GDM1 (cell line): ENCODE measurements at places on chromosomes 6 and 20.

- peak; percentile 22 for DNase-seq
Measured at GRCh38 chr20:1402149-1402548, 9.3 kb upstream of the FKBP1A start.

DNA sequence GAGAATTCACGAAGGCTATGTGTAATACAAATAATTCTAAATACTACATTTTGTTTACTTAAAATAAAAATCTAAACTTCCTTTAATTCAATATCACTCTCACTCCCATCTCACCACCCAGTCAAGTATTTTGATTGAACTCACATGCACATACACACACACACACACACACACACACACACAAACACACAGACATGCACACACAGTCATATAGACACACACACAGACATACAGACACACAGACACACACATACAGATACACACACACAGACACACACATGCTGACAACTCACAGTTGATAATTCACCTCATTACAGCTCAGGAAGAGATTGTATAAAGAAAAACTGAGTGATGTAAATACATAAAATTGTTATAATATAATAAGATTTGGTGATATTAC is 559.8 kb upstream of the SLC35B3 start:
- no peak for DNase-seq

- DNase-seq: no peak
Measured at GRCh38 chr6:25660512-25660911, 8.5 kb downstream of the SCGN start.

- no peak for DNase-seq
Measured at GRCh38 chr20:10876558-10876957, 202.8 kb upstream of the JAG1 start.

DNA sequence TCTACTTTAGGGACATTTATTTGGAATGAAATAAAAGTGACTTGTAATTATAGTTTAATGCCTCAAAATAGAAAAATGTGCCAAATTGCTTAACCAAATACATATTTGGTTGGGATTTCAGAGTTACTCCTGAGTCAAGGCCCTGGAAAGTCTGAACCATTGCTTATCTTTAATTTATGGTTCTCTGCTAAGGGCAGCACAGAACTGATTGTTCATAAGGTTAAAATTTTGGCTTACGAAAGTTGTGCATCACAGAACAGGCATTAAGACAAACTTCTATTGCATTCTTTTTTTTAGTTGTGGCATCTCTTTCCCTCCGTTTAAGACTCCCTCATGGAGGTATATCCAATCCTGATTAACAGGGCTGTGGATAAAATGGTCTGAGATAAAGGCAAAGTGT is 92.2 kb upstream of the TENT5A start:
- DNase-seq: no peak

GRCh38 chr6:33739571-33739970 is 7.1 kb downstream of the IP6K3 start:
- no peak for DNase-seq

GRCh38 chr6:115817161-115817560 is 243.5 kb downstream of the FRK start:
- no peak for DNase-seq

DNA sequence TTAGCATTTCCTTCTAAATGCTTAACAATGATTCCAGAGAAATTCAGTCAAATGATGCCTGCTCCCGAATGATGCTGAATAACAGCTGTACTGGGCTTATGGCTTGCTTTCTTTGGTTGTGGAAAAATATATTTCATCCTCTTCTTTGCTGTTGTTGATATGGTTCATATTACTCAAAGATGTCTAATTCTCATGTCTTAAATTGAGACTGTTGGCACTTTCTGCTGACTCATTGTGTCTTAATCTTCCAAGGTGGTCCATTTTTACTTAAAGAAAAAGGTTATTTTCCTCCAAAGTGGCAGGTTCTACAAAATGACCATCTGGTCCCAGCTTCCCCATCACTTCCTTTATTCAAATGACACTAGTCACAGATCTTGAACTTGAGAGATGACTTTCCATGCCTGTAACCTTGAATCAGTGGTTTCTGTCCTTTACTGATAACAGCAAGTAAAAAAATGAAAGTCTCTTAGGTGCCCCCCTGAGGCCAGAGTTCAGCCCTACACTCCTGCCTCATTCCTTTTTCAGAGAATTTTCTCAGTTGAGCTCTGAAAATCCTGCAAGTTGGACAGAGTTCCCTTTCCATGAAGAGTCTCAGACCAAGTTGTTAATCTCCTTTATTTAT is 6.9 kb downstream of the SNAP25 start:
- DNase-seq: no peak

DNA sequence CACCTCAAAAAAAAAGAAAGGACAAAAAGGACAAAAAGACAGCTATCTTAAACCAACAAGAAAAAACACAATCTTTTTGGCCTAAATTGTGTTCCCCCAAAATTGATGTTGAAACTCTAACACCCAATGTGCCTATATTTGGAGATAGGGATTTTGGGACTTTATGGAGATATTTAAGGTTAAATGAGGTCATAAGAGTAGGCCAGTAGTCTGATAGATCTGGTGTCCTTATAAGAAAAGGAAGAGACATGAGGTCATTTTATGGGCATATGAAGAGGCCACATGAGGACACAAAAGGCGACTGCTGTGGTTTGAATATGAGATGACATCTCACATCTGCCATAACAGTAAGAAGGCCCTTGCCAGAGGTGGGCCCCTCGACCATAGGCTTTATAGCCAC is 49.5 kb downstream of the TRIM38 start:
- DNase-seq: no peak

GRCh38 chr6:146543940-146544615 is 445 bp downstream of the RAB32 start:
- no peak for DNase-seq

GRCh38 chr6:88653936-88654335 is 309.5 kb downstream of the RNGTT start:
- no peak for DNase-seq

GRCh38 chr6:5287966-5288297 is 26.6 kb downstream of the FARS2 start:
- no peak for DNase-seq

DNA sequence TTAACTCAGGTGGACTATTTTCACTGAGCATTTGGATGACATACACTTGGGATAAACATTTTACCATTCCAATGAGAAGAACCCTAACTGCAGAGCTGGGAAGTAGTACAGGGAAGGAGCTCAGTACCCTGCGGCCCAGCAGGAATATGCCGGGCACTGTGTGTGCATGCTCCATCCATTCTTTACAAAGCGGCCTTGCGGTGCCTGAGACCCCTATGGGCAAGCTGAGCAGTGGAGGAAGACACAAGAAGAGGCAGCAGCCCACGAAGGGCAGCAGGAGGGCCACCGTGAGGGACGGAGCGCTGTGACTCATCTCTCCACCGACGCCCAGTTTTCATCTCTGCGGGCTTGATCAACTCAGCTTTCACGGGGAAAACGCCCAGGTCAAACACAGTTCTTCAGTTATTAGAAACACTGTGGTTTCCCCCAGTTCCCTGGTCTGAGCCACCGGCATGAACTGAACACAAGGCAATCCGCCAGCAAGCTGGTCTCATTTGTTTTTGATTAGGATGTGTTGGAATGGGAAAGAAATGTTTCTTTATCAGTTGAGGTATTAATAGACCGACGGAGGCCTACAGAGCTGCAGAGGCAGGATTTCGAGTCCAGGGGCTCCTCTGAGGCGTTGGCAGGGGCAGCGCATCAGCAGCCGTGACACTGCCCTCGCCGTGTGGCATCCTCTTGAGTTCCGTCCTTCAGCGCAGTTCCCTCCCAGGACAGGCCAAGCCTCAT is 44.9 kb downstream of the IRF4 start:
- DNase-seq: no peak

DNA sequence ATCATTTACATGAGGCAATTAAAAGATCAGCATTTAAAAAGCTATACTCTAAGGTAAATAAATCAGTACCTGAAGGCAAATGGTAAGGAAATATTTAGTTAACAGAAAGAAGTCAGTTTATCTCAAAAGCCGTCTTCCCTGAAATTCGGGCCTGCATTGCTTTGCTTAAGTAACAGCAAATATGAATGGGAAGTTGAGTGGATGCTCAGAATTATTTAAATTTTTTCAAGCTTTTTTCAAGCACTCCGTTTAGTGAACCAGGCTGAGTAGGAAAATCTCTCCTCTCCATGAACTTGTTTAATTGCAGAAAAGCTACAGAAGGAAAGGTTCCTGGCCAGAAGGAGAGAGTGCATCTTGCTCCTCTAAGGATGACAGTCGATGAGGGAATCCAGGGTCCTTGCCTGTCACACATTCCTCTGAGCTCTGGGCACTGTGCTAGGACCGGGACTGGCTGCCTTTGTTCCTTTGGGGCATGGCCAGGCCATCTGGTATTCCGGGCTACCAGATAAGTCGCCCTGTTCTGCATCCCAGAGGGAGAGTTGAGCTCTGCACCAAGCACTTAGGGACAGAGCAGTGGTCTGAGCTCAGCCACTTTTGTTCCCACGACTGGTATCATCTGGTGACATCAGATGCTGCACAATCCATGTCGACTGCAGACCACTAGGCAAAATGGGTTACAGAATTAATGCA is 77.6 kb downstream of the RIN2 start:
- no peak for DNase-seq

GRCh38 chr20:58692579-58693225 is at the start of gene NPEPL1:
Gene NPEPL1, plus strand, starts transcription at chr20:58692800. Its CDS starts 101 bp downstream, at chr20:58692901.
- no peak for DNase-seq

DNA sequence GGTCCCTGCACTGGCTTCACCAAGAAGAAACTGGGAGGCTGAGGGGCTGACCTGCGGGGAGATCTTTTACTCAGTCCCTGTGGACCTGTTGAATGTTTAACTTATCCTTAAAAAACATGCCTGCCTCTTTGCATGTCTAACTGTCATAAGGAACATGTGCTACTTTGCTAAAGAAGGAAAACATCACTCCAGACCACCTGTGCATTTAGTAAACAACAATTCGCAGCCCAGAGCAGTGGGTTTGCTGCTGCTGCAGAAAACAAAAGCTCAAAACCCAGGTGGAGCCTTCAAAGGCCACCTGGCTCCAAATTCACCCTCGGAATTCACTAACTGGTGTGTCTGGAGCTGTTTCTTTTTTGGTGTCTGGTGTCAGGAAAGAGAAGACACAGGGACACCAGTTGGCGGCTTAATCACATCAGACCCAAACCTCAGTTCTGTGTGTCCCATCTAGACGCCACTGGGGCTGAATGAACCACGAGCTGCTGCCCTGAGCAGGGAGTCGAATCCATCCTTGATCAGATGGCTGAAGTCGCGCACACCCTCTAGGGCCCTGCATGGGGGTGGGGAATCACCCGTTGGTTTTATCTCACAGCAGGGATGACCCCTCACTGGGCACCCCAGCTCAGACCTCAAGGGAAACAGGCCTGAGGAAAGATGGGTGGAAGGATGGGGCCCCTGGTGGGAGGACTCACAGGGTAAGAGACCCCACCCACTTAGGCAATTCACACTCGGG is 344.3 kb downstream of the PREX1 start:
- no peak for DNase-seq

DNA sequence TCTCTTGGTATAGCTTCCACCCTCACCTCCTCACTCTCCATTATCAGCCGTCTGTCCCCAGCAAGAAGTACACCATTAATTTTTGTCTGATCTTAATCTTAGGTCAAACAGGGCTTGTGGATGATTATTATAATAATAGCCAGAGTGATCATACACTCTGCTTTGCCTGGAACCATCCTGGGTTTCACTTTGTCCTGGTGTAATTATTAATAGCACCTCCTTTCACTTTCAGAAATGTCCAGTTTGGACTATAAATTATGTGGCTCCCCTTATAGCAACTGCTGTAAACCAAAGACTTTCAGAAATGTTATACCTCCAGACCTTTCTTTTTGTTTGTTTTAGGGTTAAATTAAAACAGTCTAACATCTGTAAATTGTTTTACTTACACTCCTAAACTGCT is 951 bp upstream of the TRIM31 start:
- no peak for DNase-seq

DNA sequence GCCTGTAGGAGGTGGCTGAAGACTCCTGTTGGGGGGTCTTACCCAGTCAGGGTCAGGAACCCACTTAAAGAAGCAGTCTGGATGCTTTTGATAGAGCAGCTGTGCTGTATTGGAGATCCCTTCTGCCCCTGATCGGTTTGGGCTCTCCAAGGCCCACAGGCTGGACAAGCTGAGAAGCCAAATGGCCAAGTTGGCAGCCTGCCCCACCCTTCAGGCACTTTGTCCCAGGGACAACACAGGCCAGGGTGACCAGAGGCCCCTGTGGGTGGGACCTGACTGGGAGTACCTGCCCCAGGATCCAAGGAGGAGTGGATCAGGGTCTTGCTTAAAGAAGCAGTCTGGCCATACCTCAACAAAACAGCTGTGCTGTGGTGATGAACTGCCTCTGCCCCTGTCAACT is 48.4 kb downstream of the ZC2HC1B start:
- DNase-seq: no peak

DNA sequence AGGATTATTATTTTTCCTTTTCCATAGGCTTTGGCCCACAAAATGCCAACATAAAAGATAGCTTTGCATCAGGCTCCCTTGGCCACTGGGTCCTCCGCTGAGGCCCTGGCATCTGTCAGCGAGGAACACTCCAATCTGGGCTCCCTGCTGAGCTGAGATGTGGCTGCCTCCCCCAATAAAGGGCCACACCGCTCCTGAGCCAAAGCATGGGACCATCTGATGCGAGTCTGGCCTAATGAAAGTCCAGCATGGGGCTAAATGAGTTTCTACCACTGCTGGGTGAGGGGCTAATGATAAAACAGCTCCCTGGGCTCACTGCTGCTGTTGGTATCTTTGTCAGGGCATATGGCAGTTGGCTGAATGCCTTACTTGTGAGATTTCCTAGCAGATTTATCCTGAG is 817.5 kb upstream of the SLC35B3 start:
- DNase-seq: no peak

GRCh38 chr6:72944660-72945059 is 280.6 kb downstream of the KHDC1L start:
- no peak for DNase-seq

DNA sequence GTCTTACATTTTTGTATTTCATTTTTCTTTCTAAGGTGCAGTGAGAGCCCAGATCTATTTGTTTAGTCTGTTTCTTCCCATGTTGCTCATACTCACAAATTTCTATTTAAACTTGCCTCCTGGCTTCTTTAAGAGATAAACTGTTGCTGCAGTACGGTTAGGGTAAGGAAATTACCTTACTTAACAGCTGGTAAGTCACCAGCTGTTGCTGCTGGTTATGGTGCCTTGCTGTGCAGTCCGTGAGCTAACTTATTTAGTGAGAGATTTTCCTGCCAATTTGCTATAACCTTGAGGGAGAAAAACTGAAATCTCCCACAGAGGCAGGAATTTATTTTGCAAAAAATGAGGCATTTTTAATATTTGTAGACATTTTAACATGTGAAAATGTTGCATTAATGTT is 261.0 kb downstream of the UST start:
- no peak for DNase-seq

DNA sequence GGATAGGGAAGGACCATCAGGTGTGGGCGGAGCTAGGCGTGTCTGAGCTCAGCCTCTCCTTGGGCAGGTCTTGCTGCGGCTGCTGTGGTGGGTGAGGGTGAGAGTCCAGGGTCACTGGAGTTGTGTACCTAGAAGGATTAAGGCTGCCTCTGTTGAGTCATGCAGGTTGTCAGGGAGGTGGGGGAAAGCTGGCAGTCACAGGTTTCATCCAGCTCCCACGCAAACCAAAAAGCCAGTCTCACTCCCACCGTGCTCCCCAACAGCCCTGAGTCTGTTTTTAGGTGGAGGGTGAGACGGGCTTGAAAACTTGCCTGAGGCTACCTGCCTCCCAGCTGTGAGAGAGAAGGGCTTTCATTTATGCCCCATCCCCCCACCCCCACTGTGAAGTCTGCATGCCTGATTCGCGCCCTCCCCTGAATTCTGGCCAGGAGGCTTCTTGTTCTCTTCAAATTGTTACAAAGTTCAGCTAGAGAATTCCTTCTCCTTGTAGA is 161.5 kb downstream of the MYLK4 start:
- DNase-seq: no peak
